ENCODE measurements at places on chromosomes 6 and 20.

DNA sequence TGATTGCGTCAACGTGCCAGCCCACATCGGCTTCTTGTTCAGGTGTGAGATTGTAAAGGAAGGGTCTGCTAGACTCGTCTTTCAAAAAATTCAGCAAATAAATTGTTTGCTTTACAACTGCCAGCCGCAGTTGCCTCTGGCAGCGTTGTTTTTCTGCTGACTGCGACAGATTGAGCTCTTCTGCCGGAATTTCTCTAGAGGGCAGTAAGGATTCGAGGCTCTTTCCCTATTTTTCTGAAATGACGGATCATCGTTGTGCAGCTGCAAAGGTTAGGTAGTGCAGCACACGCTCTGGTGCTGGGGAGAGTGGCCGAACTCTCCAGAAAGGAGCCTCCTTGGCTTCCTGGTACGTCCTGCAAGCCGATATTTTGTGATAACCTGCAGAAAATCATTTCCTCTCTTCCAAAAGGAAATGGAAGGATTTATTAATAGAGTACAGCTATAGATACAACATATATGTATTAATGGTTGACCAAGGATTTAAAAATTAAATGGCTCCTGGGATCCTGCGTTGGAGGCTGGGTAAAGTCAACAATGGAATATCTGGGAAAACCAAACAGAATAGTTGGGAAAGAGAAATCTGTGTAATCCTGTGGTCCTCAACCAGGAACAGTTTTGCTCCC, 121.9 kb upstream of the ZFP64 start:
- peak; percentile 41 for DNase-seq

- no peak for DNase-seq
These were observed 29.4 kb upstream of the BEND3 start for GRCh38 chr6:107144666-107145065.

- DNase-seq = no peak
These were observed 32.9 kb upstream of the LGSN start for GRCh38 chr6:63352544-63353285.

GRCh38 chr6:108968325-108969316, 120.4 kb downstream of the ARMC2 start:
- DNase-seq = no peak

DNA sequence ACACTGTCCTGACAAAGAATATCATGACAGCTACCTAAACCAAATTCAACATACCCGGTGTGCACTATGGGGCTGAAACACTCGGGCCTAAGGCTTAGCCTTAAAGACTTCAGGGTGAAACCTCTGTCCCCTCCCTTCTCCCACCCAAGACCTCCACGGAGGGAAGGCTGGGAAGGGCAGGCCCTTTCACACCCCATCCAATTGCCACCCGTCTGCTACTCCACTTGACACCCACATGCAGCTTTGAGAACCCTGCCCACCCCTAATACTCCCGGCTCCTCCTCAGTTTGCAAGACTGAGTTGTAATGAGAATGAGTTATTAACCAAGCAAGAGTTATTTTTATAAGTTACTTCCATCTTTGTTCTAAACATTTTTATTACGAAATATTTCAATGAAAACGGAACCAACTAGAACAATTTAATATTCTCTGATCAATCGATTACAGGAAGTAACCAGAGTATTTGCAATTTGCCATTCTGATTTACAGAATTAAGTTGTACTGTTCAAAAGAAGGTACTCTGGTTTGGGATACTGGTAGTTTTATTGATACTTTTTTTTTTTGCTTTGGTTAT, 3.7 kb downstream of the TAF4 start:
- no peak for DNase-seq

- no peak for DNase-seq
These were observed 1.9 kb downstream of the GRM4 start for GRCh38 chr6:34143884-34144580.

- DNase-seq = no peak
These were observed 311.2 kb downstream of the PKHD1 start for GRCh38 chr6:51775942-51776860.

DNA sequence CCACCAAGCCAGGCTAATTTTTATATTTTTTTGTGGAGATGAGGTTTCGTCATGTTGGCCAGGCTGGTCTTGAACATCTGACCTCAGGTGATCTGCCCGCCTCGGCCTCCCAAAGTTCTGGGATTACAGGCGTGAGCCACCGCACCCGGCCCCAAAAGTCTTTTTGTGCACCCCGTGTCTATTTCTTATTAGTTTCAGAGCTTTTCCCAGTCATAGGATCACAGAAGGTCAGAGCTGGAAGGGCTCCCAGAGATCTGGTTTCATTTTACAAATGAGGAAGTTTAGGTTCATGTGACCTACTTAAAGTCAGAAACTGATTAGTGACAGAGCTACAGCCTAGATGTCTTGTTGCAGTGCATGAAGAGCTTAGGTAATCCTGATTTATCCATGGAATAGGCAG, 1.6 kb upstream of the OGFRL1 start:
- DNase-seq = no peak

DNA sequence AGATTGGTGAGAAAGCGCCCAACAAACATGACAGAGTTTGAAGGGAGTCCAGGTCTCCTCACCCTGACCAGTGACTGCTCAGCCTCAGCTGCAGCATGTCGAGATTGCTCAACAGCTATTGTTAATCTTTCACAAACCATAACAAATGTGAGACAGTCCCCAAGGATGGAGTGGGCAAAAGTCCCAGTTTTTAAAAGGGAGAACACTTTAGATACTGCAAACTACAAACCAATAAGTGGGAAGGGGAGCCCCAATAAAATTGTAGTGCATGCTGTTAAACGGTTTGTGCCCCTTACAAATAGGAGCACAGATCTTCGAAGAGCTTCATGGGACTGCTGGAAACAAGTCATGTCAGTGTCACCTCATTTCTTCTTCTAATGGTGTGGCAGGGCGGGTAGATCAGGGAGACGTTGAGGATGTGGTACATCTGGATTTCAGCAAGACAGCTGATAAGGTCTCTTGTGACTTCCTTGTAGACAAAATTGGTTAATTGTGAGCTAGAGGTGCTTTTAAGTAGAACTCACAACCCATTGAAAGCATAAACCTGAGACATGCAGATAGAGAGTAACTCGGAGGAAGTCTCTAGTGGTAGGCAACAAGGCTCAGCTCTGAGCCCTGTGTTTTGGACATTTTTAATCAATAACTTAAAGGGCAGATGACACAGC, 134.0 kb upstream of the ARMC2 start:
- DNase-seq = no peak

DNA sequence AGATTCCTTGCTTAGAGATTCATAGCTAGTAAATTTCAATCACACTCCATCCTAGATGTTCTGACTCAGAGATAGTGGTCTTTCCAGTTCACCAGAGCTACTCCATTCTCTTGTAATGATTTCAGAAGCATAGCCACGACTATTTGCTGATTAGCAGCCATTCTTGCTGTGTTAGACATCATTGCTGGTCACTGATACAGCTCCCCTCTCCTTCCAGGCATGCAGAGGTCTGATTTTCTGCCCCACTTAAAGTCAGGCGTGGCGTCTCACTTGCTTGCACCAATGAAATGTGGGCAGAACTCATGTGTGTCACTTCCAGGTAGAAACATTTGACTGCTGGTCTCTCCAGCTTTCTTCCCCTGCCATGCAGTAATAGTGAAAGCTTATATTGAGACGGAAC, 168.9 kb upstream of the JARID2 start:
- no peak for DNase-seq

GRCh38 chr6:99603421-99604165, 3.0 kb upstream of the PRDM13 start:
- no peak for DNase-seq

DNA sequence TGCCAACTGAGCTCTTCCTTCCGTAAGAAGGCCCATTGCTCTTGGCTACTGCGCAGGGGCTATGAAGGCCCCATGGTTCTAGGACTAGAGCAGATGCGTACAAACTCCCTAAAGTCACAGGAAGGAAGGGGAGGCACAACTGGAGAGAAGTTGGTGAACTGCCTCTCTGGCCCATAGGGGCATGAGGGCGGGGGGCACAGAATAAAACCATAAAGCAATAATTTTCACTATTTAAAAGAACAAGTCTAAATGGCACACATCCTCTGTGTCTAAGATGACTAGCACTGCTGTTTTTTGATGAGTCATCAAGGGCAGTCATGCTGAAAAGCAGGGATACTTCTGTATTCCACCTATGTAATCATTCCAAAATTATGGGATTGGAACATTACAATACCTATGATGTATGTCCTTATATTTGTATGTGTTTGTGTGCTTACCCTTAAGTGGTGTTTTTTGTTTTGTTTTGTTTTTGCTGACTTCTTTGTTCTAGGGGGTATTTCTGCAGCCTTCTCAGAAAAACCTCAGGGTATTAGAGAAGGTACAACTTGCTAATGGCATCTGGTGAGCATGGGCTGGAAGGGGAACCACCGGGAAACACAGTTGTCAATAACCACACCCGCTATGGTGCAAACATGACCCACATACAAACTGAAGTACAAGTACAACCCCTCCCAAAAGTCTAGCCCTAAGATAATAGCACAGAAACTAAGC, 36.9 kb downstream of the B4GALT5 start:
- peak; percentile 54 for DNase-seq

GRCh38 chr6:95693108-95693507, 115.8 kb downstream of the MANEA start:
- no peak for DNase-seq

GRCh38 chr20:20666359-20666758, 46.1 kb downstream of the RALGAPA2 start:
- no peak for DNase-seq

DNA sequence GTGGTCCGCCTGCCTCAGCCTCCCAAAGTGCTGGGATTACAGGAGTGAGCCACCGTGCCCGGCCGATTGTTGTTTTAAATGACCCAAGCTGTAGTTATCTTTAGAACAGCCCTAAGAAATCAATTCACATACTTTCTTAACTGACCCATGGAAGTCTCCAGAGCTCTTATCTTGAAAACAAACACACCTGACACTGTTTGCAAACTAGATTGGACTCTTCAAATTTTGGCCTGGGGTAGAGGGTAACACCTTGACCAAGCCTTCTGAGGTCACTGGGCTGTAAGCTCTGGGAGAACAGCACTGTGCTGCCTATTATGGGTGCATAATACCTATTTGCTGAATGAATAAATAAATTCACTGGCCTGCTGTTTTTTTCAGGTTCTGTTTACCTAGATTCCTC, 190.6 kb downstream of the AIG1 start:
- DNase-seq = no peak

GRCh38 chr20:47466213-47466612, 35.5 kb upstream of the NCOA3 start:
- no peak for DNase-seq

DNA sequence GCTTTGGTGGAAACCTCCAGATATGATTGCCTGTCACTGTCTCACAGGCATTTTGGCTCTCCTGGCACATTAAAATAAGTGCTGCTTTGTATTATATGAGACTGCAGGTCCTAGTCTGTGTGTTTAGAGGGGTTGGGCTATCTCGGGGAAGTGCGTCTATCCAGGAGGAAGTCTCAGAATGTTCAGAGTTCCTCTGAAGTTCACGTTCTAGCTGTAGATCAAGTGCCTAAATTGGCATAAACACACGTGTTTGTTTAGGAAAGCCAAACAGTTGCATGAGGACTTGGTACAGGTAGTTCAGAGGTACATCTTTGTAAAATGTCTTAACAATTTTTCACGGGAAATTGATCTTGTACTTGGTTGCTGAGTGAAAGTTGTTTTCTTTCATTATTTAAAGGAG, 36.4 kb upstream of the SLC22A1 start:
- no peak for DNase-seq

GRCh38 chr6:158868890-158869825, 50.0 kb upstream of the EZR start:
- no peak for DNase-seq

DNA sequence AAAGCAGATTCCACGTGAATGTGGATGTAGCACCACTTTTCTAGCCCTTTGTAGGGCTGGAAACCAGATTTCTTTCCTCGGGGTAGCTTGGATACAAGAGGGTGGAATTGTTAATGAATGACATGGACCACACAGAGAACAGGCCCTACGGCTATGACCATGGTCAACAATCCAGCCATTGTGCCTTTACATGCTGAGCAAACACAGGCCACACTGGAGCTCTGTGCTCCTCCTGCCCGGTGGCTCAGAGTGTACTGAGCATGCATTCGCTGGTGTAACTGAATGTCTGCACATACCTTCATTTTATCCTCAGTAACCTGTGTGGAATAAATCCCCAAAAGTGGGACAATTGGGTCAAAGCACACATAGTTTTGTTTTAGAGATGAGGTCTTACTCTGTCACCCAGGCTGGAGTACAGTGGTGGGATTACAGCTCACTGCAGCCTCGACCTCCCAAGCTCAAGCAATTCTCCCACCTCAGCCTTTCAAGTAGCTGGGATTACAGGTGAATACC, 32.8 kb downstream of the LRP11 start:
- DNase-seq = no peak

GRCh38 chr6:88164061-88164460, 2.1 kb downstream of the CNR1 start:
- DNase-seq = no peak

- DNase-seq = peak; percentile 57
These were observed 422.9 kb upstream of the PLCB4 start for GRCh38 chr20:8646033-8646441.

GRCh38 chr6:160254467-160255312, 3.9 kb downstream of the SLC22A2 start:
- no peak for DNase-seq

DNA sequence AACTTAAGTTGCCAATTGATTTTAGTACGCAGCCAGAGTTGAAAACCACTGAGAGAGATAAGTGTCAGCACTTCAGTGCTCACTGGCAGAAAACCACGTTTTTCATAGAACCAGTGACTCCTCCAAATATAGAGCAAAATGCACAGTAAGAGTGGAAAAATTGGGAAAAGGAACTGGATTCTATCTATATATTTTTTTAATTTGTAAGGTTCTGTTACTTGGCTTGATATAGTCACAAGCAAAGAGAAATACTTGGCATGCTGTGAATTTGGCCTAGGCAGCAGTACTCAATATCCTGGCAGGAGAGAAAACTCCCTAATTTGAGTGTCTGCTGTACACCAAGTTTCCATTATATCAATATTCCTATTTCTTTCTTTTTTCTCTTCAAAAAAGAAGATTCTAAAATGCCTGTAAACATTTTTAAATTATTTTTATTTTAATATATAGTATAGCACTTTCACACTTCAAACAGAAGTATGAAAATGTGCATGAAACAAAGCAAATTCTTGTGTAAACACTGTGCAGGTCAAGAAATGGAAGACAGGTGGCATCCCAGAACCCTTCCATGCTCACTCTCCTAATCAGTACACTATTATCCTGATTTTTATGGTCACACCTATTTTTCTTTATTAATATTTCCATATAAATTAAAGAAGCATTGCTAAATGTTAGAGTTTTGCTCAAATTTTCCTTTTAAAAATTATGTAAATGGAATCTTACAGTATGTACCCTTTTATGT, 561.8 kb upstream of the RNF217 start:
- no peak for DNase-seq

DNA sequence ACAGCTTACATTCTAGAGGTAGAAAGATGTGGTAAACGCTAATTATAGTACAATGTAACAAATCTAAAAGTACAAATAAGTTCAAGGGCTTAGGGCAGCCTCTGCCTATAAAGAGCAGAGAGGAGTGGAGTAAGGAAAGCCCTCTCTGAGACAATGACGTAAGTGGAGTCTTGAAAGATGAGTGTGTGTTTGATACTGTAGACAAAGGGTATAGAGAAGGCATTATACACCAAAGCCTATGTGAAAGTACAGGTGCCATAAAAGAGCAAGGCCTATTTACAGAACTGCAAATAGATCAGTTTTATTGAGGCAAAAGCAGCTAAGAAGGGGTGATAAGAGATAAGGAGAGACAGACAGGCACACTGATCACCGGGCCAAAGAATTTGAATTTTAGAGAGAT, 10.9 kb downstream of the GOPC start:
- no peak for DNase-seq

Data from kidney capillary endothelial cell (primary cell).